ENCODE measurements at places on chromosomes 2 and 18. TPM values are rescaled to one million over a fixed set of nuclear protein-coding genes. Genes with fewer than 3 reads are reported as not detected.

The GPR75 gene
- total RNA-seq = 0.52 TPM

The UGT1A8 gene
- not detected for total RNA-seq

The EFEMP1 gene
- total RNA-seq = 82.1 TPM

The CRACDL gene
- 0.24 TPM for total RNA-seq

The MC2R gene
- not detected for total RNA-seq

The NT5C1B gene
- not detected for total RNA-seq
